ENCODE measurements at places on chromosomes 12 and 14.

- DNase-seq = no peak
Observed at GRCh38 chr12:58980768-58981167, 60.5 kb upstream of the LRIG3 start.

- no peak for DNase-seq
Observed at GRCh38 chr12:53274445-53274844, 6.3 kb downstream of the ESPL1 start.

- peak; percentile 61 for DNase-seq
Observed at GRCh38 chr14:68627868-68628604, 164.8 kb downstream of the ZFP36L1 start.

DNA sequence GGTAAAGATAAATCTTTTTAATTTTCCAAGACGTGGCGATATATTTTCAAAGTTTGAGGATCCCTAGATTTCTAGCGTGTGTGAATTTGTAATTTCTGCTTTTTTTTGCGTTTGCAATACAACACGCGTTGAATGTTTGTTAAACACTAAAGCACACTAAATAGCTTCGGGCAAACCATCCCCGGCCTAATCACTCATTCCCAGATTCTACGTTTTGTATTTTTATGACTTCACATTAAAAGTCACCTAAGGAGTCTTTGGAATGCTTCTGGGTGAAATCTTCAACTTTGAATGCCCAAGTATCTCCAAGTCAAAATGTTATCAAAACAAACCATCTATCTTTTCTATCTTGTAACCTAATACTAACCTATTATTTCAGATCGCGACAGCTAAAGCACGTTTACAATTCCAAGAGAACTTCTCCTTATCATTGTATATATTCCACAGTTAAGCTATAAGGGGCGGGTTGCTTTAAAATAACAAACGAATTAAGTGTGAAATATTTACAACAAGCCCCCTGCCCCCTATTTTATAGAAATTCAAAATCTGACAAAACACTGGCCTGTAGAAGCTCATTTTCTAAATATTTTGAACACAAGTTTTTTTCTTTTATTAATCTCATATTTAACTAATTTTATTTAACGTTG is 1.1 kb downstream of the ALX1 start:
- DNase-seq = no peak

GRCh38 chr12:122208073-122208820 is 4.7 kb downstream of the B3GNT4 start:
- no peak for DNase-seq

- no peak for DNase-seq
Observed at GRCh38 chr14:90569201-90569600, 172.4 kb downstream of the CALM1 start.

DNA sequence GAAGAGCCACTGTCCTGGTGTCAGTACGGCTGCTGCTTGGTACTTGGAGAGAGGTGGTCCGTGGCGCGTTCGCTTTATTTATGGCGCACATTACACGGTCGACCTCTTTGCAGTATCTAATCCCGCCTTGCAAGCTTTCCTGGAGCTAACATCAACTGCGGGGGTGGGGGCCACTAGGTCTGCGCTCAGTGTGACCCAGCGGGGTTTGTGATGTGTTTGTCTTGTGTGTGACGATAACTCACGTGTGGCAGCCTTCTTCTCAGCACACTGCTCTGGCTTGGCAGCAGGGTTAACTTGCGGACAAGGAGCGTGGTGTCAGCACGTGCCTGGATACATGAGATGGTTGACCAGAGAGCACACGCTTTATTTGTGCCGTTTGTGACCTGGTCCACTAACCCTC is 122.2 kb upstream of the RTL1 start:
- no peak for DNase-seq

DNA sequence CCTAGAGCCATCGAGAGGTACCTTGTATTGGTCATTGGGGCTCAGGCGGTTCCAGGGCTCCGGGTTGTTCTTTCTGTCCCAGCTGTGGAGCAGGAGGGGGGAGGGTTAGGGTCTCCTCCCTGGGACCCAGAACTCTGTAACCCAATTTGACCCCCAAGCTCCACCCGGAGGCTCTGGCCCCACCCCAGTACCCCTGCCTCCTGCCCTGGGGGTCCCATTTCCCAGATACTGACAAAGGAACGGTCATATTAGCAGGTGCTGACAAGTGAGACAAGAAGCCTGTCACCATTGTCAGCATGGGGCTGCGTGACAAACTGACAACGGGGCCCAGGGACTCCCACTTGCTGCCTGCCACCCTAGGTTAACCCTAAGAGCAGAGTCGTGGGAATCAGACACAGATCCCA is 6.2 kb downstream of the SHMT2 start:
- no peak for DNase-seq

DNA sequence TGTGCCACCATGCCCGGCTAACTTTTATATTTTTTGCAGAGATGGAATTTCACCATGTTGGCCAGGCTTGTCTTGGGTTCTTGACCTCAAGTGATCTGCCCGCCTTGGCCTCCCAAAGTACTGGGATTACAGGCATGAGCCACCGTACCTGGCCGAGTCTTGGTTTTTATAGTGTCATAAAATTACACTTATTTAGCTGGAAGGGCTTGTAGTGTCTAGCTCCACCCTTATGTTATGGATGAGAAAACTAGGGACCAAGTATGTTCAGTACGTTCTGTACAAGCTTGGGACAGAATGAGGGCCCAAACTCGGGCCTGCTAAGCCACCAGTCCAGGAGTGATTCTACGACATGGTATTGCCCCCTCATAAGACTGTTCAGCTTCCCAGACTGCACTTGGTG is 35.1 kb downstream of the SYNE2 start:
- DNase-seq = no peak

DNA sequence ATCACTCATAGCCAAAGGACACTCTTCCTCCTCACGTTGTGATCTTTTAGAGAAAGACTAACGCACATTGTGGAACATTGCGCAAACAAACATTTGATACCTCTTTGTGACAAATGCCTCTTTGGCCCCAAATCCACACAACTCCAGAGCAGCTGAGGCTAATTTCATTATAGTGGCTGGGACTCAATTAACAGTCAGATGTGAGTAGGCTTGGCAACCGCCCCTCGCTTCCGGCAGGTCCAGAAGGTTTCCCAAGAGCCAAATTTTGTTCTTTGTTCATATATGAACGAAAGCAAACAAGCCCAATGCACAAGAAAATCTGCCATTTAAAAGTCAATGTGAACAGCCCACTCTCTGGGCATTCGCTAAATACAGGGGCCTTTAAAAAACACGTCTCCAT is 273.9 kb downstream of the GLT1D1 start:
- DNase-seq = no peak

DNA sequence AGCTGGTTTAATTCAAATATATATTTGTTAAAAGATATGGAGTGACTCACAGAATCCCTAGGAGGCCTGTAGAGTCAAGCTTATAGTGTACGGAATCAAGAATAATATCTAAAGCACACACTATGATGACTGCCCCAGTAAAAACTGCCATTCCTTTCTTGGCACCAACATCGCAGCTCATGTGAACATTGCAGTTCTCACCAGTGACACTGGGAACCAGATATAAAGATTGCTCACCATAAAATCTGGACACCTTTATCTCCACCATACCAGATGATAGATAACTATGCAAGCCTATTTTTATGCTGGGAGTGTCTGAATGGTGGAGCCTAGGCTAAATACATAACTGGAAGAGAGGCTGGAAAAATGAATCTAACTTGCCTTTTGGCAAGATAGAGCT is 463.9 kb upstream of the TBX3 start:
- no peak for DNase-seq

GRCh38 chr14:52031781-52032180 is 37.1 kb downstream of the NID2 start:
- DNase-seq = no peak

GRCh38 chr14:59905188-59905587 is 14.8 kb upstream of the LRRC9 start:
- no peak for DNase-seq

- DNase-seq = no peak
Observed at GRCh38 chr14:39563361-39563760, 131.1 kb upstream of the FBXO33 start.

DNA sequence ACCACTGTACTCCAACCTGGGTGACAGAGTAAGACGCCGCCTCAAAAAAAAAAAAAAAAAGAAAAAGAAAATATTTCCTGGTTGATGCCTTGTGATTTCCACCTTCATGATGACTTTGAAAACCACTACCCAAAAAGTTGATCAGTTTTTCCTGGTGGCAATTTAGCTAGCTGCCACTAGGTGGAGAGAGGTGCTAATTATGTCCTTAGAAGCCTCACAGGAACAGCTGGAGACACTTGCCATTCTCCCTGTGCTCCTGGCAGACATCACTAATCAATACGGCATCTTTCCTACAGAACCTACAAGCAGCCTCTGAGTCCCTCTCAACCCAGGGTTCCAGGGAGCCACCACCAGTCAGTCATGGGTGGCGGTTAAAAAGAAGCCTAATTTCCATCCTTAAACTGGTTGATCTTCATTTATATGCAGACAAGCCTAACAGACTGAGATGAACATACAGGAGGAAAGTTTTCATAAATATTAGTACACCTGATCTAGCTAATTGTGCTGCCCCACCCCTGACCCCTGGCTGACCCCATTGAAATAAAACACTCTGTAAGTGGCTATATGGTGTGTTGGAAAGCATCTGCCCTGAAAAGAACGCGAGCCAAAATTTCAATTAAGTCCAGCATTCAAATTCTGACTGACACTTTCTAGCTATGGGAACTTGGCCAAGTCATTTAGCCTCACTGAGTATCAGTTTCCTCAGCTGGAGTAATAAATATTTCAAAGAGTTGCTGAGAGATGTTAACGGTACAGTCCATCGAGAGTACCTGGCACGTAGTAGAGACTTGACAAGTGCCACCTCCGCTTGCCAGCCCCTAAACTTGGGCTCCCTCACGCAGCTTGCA is 6.2 kb upstream of the OAS1 start:
- DNase-seq = peak; percentile 60

- DNase-seq = no peak
Observed at GRCh38 chr14:100176811-100177327, 17.4 kb upstream of the DEGS2 start.

GRCh38 chr12:49674318-49674981 is 32.8 kb downstream of the FMNL3 start:
- peak; percentile 16 for DNase-seq

GRCh38 chr12:14514154-14514842 is 53.4 kb downstream of the PLBD1 start:
- DNase-seq = peak; percentile 23

DNA sequence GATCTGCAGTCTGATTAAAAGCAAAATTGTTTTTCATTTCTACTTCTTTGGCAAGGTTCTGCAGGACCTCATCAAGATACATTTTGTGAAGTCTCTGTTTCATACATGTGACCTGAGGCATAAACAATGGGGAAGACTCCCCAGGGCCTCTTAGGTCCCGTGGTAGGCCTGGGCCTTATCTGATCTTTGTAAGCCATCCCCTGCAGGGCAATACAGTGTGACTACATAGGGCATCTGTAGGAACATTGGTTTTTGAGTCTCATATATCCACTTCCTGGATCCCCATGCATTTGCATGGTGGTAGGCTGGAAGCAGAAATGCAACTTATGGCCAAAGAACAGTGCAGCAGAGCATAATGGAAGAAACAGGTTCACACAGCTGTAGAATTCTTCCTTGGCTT is 6.0 kb downstream of the FAR2 start:
- no peak for DNase-seq

- DNase-seq = no peak
Observed at GRCh38 chr12:16515666-16516065, 90.3 kb downstream of the LMO3 start.

GRCh38 chr12:84089356-84089755 is 823.2 kb downstream of the SLC6A15 start:
- no peak for DNase-seq

Data from activated CD8-positive, alpha-beta T cell treated with anti-CD3 and anti-CD28 coated beads for 36 hours (primary cell).